Dermis blood vessel endothelial cell (primary cell): ENCODE measurements at places on chromosomes 4 and X. TPM values are rescaled to one million over a fixed set of nuclear protein-coding genes. Genes with fewer than 3 reads are reported as not detected.

DNA sequence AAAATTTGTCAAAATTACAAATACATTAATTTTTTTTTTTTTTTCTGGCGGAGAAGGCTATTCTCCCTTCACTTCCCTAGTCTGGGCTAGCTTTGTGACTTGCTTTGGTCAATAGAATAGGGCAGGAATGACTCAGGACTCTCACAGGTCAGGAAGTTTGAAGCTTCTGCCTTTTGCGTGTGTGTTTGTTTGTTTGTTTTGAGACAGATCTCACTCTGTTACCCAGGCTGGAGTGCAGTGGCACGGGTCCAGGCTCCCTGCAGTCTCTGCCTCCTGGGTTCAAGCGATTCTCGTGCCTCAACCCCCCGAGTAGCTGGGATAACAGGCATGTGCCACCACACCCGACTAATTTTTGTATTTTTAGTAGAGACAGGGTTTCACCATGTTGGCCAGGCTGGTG lies 55.9 kb upstream of the USP9X start:
- no peak for DNase-seq

- no peak for DNase-seq
Observed at GRCh38 chrX:22296871-22297270, 24.2 kb downstream of the CBLL2 start.

DNA sequence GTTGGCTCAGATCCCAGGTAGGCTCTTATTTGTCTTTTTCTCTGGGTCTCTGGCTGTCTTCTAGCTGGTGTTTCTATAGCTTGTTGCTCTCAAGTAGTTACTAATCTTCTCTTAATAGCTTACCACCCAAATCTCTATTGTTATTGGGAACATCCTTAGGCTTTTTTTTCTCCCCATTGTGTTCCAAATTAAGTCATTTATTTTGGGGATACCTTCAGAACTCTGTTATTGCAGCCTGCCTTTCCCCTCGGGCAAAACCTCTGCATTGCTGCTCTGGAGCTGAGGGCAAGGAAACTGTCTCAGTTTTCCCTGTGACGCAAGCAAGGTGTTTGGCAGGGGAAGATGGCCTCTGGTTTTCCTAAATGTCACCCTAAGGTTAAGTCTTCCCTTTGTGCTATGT lies 338.1 kb upstream of the ZCCHC13 start:
- no peak for DNase-seq

- DNase-seq: no peak
Observed at GRCh38 chr4:75087865-75088264, 154.9 kb downstream of the PARM1 start.

GRCh38 chr4:182640932-182641331 lies 276.3 kb downstream of the DCTD start:
- DNase-seq: no peak

GRCh38 chr4:47010347-47010911 lies 17.0 kb upstream of the GABRA4 start:
- DNase-seq: no peak

DNA sequence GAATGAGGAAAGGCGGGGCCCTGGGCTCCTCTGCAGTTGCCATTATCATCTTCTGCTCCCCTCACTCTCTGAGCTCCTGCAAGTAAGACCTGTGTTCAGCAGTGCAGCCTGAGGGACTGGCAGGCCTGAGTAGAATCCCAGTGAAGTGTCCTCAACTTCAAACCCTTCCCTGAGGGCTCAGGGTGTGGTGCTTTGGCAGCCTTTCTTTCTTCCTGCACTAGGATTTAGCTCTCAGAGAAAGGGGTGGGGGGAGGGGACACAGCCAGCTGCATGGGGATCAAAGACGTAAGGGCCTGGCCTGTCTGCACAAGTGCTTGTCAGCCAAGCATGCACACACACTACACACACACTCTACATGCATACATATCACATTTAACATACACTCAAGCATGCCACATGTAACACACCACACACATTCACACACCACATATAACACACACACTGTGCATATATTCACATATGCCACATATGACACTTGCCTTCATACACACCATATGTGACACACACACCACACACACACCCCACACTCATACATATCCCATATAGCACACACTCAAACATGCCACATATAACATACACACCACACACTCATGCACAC lies 223.4 kb upstream of the RPL34 start:
- DNase-seq: no peak

SHROOM2 gene
- 8.8 and 14.0 TPM in 2 replicates for total RNA-seq

STARD8 gene
- total RNA-seq: 21.6 and 46.4 TPM in 2 replicates
